ENCODE measurements at places on chromosomes 13 and 19.

GRCh38 chr13:40595693-40596092 lies 70.7 kb downstream of the FOXO1 start:
- no peak for DNase-seq

GRCh38 chr13:109738298-109738746 lies 48.1 kb downstream of the IRS2 start:
- no peak for DNase-seq

GRCh38 chr19:3576696-3577443 lies 4.1 kb downstream of the HMG20B start:
- DNase-seq, result no peak

DNA sequence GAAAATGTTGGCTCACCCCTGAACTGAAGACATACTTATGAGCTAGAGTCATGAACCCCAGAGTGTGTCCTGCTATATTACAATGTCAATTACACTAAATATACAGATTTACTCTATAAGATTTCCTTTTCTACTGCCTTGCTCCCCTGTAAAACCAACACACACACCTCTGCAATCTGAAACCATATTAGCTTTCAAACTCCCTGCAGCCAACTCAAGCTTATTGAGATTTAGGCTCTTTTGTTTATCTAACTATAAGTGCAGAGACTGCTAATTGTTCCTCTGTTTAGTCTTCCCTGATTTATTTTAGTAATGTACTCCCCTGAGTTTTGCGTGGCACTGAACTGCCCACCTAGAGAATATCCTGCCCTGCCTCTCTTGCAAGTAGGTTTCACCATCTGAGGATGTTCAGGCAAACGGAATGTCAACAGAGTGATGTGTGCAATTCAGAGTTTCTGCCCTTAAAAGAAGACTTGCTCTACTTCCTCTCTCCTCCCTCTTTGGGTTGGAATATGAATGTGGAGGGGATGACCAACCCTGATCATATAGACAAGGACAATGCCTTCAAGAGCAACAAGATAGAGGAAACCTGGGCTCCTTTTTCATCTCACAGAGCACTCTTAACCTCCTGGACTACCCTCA lies 22.3 kb downstream of the FAM216B start:
- no peak for DNase-seq

DNA sequence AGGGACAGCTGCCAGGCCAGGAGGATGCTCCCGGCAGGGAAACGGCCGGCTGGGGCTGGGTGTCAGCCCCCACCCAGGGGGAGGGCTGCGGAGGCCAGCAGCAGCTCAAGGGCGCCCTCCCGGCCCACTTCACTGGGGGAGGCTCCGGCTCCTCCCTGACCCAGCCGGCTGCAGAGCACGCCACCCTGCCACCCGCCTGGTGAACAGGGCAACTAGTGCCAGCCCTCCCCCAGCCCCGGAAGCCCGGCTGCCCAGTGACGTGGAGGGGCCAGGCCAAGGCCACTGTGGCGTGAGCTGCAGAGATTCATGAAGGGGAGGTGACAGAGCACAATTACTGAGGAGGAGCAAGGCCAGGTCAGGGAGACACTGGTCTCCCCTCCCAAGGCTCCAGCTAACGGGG lies 14.7 kb downstream of the REXO1 start:
- DNase-seq, result no peak

All from left renal pelvis (tissue), 4 donors.